ENCODE measurements at places on chromosomes 1 and 21.

DNA sequence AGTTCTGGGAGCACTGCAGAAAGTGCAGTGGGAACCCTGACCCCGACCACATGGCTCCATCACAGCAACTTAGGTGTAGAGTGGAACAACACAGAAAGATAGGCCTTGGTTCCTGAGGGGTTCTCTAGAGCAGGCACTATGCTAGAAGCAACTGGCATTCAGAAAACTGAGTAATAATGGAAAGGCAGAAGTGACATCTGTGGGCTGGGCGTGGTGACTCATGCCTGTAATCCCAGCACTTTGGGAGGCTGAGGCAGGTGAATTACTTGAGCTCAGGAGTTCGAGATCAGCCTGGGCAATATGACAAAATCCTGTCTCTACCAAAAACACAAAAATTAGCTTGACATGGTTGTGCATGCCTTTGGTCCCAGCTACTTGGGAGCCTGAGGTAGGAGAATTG, 5.3 kb downstream of the MRPS15 start:
- DNase-seq = no peak

DNA sequence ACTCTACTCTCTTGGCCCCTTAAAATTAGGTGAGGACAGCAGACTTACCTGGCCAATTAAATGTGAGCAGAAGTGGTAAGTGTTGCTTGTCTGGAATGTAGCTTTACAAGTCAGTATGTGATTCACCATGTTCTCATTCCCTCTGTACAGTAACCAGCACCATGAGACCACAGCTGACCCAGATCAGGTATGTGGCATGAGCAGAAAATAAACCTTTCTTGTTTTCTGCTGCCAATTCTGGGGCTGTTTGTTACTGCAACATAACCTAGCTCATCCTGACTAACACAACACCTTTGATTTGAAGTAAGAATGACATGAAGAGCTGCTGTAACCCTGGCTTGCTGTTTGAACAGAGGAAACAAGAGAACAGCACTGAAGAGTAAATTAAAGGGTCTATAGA, 24.9 kb downstream of the ITPKB start:
- no peak for DNase-seq

GRCh38 chr21:34554227-34554626, 42.2 kb upstream of the KCNE1 start:
- DNase-seq = no peak

DNA sequence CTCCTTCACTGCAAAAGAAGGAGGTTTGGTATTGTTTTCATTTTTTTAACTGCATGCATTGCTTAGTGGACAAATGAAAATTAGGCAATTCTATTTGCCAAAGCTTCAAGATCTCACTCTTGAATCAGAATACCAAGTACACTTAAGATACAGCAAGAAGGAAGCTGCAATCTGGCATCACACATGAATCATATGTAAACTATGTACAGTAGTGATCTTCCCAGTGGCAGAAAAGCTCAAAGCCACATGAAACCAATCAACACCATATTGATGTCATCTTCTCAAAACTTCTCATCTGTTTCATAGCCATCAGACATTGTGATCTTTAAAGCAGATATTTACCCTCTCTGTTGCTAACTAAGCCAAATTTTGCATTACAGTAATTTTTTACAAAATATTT, 550.1 kb downstream of the LTN1 start:
- no peak for DNase-seq

DNA sequence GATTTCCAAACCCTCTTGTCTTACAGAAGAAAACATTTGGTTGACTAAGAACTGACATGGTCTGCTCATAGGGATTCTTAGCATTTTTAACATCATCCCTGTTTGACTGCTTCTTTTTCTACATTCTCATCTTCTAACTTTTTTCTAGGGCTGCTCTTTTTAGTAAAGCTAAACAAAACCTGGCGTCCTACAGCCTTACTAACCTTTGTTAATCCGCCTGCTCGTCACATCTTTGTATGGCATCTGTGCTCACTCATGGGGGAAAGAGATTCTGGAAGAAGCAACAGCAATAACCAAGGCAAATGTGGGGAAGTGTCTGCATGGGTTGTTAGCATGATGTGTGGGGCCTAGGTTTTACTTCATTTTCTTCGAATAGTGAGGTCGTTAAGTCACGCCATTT, 92.0 kb downstream of the KIF1B start:
- no peak for DNase-seq

GRCh38 chr1:66246351-66247269, 287.3 kb upstream of the SGIP1 start:
- DNase-seq = no peak

DNA sequence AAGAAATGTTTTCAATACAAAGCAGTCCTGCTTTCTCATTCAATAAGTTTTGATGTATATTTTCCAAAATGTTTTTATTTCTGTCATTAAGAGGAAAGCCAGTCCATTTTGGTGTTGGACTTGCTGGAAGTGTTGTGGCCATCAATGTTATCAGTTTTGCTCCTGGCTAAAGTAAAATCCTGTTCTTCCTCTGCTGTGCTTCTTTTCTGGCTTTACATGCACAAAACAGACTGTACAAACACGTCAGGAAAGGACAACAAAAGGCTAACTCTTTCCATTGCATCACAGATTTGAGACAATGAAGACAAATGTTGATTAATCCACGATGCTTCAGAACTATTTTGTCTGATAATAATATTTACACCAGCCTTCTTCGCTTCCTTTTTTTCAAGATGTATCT, 735.4 kb downstream of the LTN1 start:
- no peak for DNase-seq

DNA sequence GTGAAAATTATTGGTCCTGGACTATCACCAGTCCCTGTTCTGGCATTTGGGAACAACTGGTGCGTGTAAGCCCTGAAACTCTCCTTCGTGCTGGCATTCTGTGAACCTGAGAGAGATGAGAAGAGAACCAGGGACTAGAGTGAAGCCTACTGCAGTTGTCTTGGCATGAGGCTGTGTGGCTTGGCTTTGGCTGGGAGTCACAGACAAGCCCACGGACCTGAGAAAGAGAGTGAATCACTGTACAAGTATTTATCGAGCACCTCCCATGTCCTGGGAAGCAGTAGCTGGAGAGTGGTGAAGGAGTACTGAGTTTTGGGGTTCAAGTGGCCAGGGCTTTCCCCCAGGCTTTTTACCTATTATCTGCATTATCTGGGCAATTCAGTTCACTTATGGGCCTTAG, 63.3 kb downstream of the FGGY start:
- no peak for DNase-seq

DNA sequence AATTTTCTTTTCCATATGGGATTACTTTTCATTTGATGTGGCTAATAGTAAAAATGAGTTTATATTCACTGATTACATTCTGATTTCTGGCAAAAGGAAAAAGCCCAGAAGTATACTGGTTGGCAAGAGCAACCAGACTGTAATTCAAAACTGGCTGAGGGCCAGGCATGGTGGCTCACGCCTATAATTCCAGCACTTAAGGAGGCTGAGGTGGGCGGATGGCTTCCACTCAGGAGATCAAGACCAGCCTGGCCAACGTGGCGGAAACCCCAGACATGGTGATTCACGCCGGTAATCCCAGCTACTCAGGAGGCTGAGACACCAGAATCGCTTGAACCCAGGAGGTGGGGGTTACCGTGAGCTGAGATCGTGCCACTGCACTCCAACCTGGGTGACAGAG, 14.5 kb downstream of the SYT11 start:
- no peak for DNase-seq

GRCh38 chr1:74468982-74469603, 43.3 kb downstream of the LRRC53 start:
- no peak for DNase-seq

- DNase-seq = no peak
Measured at GRCh38 chr1:227775841-227776240, 39.6 kb upstream of the PRSS38 start.

DNA sequence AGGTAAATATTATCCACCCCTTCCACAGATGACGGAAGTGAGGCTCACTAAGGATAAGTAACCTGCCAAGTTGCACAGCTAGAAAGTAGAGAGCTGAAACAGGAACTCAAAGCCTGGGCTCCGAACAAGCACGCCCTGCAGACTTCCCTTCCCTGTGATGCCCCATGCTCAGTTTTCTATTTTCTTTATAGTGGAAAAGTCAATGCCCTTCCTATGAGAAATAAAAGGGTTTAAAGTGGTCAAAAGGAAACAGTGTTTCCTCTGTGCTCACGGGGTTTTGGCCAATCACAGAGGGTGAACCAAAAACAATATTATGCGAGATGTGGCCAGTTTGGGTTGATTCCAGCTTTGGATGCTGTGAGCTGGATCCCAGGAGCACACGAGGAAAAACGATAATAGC, 44.5 kb downstream of the DDR2 start:
- no peak for DNase-seq

- no peak for DNase-seq
Measured at GRCh38 chr1:3327389-3327702, 127.1 kb upstream of the ARHGEF16 start.

- no peak for DNase-seq
Measured at GRCh38 chr21:39575775-39576174, 37.0 kb upstream of the B3GALT5 start.

GRCh38 chr1:61921435-61921834, 179.2 kb downstream of the PATJ start:
- no peak for DNase-seq

GRCh38 chr1:91643431-91643830, 142.8 kb downstream of the CDC7 start:
- DNase-seq = no peak

- DNase-seq = no peak
Measured at GRCh38 chr21:26405071-26405470, 168.0 kb downstream of the CYYR1 start.

DNA sequence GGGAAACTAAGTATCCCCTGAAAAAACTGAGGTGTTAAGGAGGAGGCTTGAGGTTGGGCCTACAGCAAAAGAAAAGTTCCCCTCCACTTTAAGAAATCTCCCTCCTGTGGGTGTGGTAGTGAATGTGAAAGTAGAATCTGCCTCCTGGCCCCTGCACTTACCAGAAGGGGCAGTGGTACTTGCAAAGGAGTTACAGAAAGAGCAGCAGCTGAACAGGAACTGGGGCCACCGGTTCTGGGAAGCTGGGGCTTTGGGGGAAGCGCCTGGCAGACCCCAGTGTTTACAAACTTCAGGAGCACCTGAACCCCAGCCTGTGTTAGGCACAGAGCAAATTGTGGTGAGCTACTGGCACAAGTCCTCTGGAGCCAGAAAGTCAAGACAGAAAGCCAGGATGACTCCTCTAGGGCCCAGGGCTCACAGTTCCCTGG, 250.2 kb upstream of the FGGY start:
- DNase-seq = peak; percentile 53
